HFFc6 (cell line): ENCODE measurements at places on chromosomes 4 and X. TPM values are rescaled to one million over a fixed set of nuclear protein-coding genes. Genes with fewer than 3 reads are reported as not detected.

ASB9 gene
- 0.36 to 0.94 TPM (median 0.50 TPM) in 3 replicates for total RNA-seq

XAGE5 gene
- not detected in 3 replicates for total RNA-seq

TRIM75 gene
- not detected in 3 replicates for total RNA-seq

DCHS2 gene
- total RNA-seq, result not detected in 3 replicates

TECRL gene
- total RNA-seq, result not detected in 3 replicates
